ENCODE measurements at places on chromosomes 7 and 10.

DNA sequence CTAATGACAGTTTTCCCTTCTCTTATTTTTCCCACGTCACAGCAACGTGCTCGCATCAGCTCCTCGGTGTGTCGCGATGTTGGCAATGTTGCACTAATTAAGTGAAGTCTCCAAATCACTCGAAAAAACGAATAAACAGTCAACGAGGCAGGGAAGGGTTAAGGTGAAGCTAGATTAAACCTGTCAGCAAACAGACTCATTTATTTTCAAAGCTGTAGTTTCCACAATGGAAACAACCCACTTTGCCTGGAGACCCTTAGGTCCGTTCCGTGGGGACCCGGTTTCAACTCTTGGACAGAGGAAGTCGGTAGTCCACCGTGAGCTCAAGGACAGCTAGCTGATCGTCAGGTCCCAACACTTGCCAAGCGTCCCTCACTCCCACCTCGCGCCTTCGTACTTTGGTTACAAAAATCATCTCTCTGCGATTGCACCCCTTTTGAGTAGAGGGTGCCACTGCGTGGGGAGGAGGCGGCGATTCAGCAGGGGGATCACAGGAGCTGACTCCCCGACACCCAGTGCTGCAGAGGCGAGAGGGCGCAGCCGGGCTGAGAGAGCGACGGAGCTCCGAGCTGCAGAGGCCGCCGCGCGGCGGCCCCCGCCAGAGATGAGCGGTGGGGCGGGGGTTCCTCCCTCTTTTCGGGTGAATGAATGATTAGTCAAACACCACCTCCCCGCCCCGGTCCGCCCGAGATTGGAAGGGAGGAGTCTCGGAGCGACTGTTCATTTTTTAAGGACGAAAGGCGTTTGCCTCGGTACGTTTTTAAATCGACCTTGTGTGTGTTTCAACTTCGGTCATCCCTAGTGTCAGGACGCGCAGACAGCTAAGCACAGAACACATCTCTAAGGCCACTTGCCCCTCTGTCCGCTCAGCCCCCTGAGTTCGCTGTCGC is 1.3 kb upstream of the BMPER start:
- no peak for DNase-seq

DNA sequence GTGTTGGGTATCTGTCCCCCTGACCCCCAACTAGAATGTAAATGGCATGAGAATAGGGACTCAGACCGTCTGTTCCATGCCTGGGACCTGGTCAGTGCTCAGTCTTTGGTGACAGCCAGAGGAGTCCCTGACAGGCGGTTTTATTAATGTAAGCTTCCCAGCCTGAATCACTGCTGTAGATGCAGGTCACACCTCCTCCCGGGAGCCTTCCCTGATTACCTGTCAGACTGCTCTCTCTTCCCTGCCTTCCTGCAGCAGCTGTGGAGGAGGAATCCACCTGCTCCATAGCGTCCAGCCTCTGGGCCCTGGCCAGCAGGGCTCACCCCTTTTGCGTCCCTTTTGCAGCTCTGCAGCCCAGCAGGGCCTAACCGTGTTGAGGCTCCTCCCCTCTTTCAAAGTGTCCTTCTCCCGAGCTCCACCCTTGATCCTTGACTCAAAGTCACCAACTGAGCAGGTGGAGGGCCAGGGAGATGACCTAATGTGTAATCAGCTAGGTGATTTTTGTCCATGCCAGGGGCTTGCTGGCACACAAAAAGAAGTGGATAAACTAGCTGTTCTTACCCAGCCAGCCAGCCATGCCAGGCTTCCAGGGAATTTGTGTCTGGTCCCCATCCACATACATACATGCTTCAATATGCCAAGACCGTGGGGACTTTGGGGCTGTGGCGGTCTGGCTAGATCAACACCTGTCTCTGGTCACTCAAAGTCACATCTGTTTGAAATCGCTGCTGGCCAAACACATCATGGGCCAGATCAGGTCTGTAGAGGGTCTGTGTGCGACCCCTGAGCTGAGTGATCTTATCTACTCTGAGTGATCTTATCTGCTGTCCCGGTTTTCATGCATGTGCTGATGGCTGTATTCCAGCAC is 195.1 kb downstream of the CCDC3 start:
- no peak for DNase-seq

- DNase-seq, result no peak
Measured at GRCh38 chr10:44936314-44936975, 23.2 kb upstream of the RASSF4 start.

GRCh38 chr7:28290496-28290895 is 109.9 kb upstream of the JAZF1 start:
- no peak for DNase-seq

DNA sequence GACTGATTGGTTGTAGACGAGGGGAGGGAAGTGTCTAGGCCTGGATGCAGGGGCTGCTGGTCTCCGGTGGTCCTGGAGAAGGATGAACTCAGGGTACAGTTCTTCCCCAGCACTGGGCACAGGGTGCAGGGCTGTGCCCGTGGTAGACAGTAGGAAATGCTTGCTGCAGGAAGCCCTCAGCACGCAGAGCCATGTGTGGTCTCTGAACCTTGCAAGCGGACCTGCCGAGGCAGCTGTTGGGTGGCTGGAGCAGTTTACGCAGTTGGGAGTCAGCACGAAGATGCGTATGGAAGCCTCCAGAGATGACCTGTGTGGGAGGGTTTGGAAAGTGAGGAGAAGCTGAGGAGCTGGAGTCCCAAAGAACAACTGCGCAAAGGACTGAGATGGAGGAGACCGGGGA is 39.0 kb downstream of the DOCK1 start:
- no peak for DNase-seq

DNA sequence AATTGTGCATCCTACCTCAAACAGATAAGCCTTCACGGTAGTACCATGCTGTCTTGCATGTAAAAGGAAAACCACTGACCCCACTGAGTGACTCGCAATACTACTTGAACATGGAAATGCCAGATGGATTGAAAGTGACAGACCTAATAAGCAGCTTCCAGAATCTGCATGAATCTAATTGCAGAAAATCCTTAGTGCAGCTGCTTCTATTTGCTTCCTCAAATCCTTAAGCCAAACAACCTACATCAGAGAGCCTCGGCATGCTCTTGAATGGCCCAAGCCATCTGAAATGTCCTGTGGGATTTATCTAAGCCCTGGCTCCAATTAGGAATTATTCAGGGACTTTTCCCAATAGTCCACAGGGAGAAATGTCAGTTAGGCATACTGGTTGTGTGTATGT is 509.5 kb upstream of the CELF2 start:
- DNase-seq, result no peak

- no peak for DNase-seq
Measured at GRCh38 chr10:63583397-63583796, 62.2 kb downstream of the REEP3 start.

DNA sequence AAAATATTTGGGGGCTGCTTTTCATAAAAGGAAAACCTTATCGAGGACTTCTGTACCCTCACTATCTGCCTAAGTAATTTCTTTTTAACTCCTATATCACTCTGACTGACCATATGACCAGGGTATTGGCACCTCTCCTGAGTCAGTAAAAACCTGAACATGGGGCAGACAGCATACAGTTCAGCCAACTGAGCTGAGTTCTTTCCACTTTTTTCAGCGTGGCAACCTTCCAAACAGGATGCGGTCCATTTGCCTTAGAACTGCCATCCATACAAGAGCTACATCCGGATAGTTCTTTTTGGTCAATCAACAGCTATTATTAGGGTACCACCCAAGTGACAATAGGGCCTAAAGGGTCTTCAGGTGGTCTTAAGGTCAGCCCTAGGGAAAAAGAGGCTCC is 122.6 kb downstream of the MARCHF5 start:
- DNase-seq, result no peak

GRCh38 chr7:48351900-48352299 is 180.6 kb downstream of the ABCA13 start:
- no peak for DNase-seq

Measured in stimulated activated CD4-positive, alpha-beta T cell treated with anti-CD3 and anti-CD28 coated beads, Interleukin-12 subunit alpha, Interleukin-12 subunit beta, amount 100 ng/mL, for 48 hours (primary cell).